ENCODE measurements at places on chromosomes 16 and 17.

DNA sequence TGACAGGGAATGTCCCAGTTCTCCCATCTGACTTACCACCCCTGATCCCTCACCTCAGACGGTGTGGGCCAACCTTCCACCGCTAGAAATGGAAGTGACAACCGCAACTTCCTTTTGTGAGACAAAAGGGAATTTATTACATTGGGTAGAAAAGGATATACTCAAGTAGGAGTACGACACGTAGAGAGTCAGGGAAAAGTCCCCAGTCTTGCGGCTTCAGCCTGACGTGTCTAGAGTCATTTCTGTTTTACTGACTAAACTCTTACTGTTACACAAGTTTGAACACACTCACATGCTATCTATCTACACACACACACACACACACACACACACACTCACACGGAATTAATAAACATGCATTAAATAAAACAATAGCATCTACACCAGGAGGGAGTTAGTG, 178.9 kb downstream of the COPRS start:
- H3K27me3 ChIP-seq, result no peaks in the 10 kb centered on the region
- H3K27ac ChIP-seq, result no peak overlapping the region
- no peak for DNase-seq
- no peak overlapping the region for H3K4me3 ChIP-seq

DNA sequence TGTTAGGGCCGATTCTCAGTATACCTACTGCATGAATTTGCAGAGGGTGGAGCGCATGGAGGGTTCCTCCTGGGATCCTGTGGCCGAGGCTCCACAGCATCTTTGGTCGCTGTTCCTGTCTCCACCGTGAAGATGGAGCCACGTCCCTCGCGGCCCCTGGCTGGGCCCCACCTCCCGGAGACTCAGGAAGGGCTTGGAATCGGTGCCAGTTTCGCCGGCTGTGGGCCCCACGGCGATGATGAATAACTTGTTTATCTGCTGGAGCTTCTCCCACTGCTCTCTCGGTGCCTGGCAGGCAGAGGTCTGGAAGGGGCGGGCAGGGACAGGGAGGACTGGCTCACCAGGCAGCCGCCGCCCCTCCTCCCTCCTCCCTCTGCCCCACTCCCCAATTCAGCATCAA, 8.1 kb downstream of the SLC5A11 start:
- no peak overlapping the region for H3K4me3 ChIP-seq
- DNase-seq, result no peak
- H3K36me3 ChIP-seq, result no peaks in the 10 kb centered on the region
- H3K4me1 ChIP-seq, result no peaks in the 10 kb centered on the region
- H3K27ac ChIP-seq, result no peak overlapping the region

GRCh38 chr17:19372011-19372370, 6.3 kb upstream of the MAPK7 start:
- DNase-seq, result no peak
- H3K27me3 ChIP-seq, result no peaks in the 10 kb centered on the region
- peaks cover 8% of the 10 kb centered on the region for H3K4me1 ChIP-seq
- H3K36me3 ChIP-seq, result no peaks in the 10 kb centered on the region
- no peak overlapping the region for H3K4me3 ChIP-seq

GRCh38 chr16:89593841-89594240, 18.3 kb downstream of the CPNE7 start:
- no peak overlapping the region for H3K27ac ChIP-seq
- H3K4me1 ChIP-seq, result no peaks in the 10 kb centered on the region
- H3K36me3 ChIP-seq, result no peaks in the 10 kb centered on the region

- H3K4me3 ChIP-seq, result no peak overlapping the region
- peaks cover 14% of the 10 kb centered on the region for H3K4me1 ChIP-seq
- no peak overlapping the region for H3K27ac ChIP-seq
- H3K27me3 ChIP-seq, result peaks cover 32% of the 10 kb centered on the region
- no peak for DNase-seq
- no peaks in the 10 kb centered on the region for H3K36me3 ChIP-seq
Observed at GRCh38 chr17:40515491-40516041, 14.1 kb upstream of the TNS4 start.

GRCh38 chr17:80468242-80468641, 8.2 kb downstream of the NPTX1 start:
- H3K27me3 ChIP-seq, result peaks cover 100% of the 10 kb centered on the region
- H3K27ac ChIP-seq, result no peak overlapping the region
- H3K36me3 ChIP-seq, result no peaks in the 10 kb centered on the region
- no peaks in the 10 kb centered on the region for H3K4me1 ChIP-seq

- no peaks in the 10 kb centered on the region for H3K4me1 ChIP-seq
- no peak overlapping the region for H3K27ac ChIP-seq
- no peak overlapping the region for H3K4me3 ChIP-seq
- DNase-seq, result no peak
Observed at GRCh38 chr17:46072998-46073397, 73.9 kb downstream of the STH start.

- no peaks in the 10 kb centered on the region for H3K4me1 ChIP-seq
- no peak overlapping the region for H3K27ac ChIP-seq
- no peaks in the 10 kb centered on the region for H3K27me3 ChIP-seq
- H3K4me3 ChIP-seq, result no peak overlapping the region
Observed at GRCh38 chr16:89189358-89190025, 10.8 kb downstream of the SLC22A31 start.

DNA sequence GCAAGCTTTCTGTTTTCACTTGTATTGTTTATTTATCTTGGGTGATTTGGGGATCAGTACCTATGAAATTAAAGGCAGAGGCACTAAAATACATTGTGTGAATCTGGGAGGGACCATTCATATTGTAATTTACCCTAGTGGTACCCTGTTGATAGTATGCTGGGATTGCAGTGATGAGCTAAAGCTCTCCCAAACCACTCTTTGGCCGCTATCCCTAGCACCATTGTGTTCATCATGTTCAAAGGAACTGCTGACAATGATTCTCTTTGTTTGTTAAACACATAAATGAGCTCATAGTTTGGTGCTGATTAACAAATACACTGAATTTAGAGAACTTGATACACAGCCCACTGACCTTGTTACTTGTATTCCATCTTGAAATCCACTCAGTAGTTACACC, 1469.8 kb downstream of the CDH11 start:
- H3K4me1 ChIP-seq, result no peaks in the 10 kb centered on the region
- no peaks in the 10 kb centered on the region for H3K27me3 ChIP-seq
- DNase-seq, result no peak

DNA sequence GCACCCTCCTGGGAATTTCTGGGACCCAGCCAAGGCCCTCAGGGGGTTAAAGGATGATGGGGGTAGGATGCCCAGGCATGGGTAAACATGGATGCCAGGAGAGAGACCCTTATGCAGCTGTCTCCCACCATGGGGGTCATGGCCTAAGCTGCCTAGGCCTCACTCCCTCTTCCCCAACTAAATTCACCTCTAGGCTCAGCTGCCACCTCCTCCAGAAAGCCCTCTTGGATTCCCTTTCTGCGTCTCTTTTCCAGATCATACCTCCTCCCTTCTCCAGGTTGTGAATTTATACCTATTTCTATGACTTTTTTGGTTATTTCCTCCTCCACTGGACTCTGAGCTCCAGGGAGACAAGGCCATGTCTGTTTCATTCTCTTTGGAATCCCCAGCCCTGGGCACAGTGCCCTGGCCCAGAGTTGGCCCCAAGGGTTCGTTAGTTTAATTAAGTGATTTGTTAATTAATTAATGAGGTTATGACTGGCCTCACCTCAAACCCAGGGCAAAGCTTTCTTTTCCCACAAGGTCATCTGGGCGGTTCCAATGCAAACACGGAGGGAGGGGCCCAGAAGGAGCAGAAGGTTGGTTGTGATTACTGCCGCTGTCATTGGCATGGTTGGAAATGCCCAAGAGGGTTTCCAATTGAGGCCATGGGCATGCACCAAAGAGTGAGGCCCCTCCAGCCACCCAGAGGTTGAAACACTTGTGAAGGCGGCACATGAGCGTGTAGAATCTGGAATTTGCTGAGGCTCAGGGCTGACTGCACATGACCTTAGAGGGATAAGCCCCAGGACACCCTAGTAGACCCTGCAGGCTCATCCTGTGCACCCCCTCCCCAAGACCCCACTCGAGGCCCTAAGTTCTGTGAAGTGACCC, 6.9 kb upstream of the KRT17 start:
- no peak overlapping the region for H3K27ac ChIP-seq
- no peak overlapping the region for H3K4me3 ChIP-seq
- H3K36me3 ChIP-seq, result no peaks in the 10 kb centered on the region

- no peak for DNase-seq
- no peak overlapping the region for H3K27ac ChIP-seq
- no peaks in the 10 kb centered on the region for H3K36me3 ChIP-seq
- peaks cover 31% of the 10 kb centered on the region for H3K4me1 ChIP-seq
Observed at GRCh38 chr16:11627822-11628457, 40.3 kb upstream of the SNN start.

GRCh38 chr17:39611401-39612112, 3.8 kb upstream of the NEUROD2 start:
- H3K4me3 ChIP-seq, result no peak overlapping the region
- no peak overlapping the region for H3K27ac ChIP-seq
- DNase-seq, result no peak
- H3K36me3 ChIP-seq, result no peaks in the 10 kb centered on the region
- H3K27me3 ChIP-seq, result peaks cover 34% of the 10 kb centered on the region

DNA sequence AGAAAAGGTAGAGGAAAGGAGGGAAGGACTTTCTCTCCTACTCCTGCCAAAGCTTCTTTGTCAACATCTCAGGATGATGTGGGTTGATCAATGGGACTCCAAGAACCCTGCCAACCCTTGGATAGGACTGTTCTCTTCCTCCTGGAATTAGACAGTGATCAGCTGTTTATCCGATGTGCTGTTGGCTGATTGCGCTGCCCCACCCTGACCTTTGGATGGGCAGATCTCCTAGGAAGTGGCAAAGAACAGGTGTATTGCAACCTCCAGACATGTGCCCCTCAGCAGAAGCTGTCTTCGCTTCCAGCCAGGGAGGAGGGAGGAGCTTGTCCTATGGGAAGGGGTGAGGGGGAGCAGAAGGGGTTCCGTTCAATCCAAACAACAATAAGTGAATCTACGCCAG, 30.5 kb downstream of the SLC5A11 start:
- no peaks in the 10 kb centered on the region for H3K36me3 ChIP-seq
- no peak overlapping the region for H3K27ac ChIP-seq
- H3K27me3 ChIP-seq, result no peaks in the 10 kb centered on the region
- DNase-seq, result no peak

DNA sequence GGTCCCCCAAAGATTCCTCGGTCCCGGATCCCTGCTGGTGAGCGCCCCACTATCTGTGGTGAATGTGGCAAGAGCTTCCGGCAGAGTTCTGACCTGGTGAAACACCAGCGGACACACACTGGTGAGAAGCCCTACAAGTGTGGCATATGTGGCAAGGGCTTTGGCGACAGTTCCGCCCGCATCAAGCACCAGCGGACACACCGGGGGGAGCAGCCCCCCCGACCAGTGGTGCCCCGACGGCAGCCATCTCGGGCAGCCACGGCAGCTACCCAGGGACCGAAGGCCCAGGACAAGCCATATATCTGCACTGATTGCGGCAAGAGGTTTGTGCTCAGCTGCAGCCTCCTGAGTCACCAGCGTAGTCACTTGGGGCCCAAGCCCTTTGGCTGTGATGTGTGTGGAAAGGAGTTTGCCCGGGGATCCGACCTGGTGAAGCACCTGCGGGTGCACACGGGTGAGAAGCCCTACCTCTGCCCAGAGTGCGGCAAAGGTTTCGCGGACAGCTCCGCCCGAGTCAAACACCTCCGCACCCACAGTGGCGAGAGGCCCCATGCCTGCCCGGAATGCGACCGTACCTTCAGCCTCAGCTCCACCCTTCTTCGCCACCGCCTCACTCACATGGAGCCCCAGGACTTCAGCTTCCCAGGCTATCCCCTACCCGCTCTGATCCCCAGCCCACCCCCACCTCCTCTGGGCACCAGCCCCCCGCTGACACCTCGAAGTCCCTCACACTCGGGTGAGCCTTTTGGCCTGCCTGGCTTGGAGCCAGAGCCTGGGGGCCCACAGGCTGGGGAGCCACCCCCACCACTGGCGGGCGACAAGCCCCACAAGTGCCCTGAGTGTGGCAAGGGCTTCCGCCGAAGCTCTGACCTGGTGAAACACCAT, 2.8 kb downstream of the ZNF48 start:
- no peak overlapping the region for H3K4me3 ChIP-seq
- H3K4me1 ChIP-seq, result 0 out of 2 replicates have a peak, but pooled peaks cover 4% of the 10 kb centered on the region
- H3K36me3 ChIP-seq, result 0 out of 2 replicates have a peak, but pooled peaks cover 2% of the 10 kb centered on the region
- DNase-seq, result no peak

GRCh38 chr17:8161289-8162232, 1.2 kb downstream of the VAMP2 start:
- peak overlapping the region; percentile 100 for H3K4me3 ChIP-seq
- peak overlapping the region; percentile 65 for H3K27ac ChIP-seq
- DNase-seq, result no peak
- H3K36me3 ChIP-seq, result no peaks in the 10 kb centered on the region
- H3K27me3 ChIP-seq, result no peaks in the 10 kb centered on the region
- H3K4me1 ChIP-seq, result peaks cover 17% of the 10 kb centered on the region

- H3K4me3 ChIP-seq, result peak overlapping the region; percentile 98
- no peaks in the 10 kb centered on the region for H3K27me3 ChIP-seq
- peaks cover 47% of the 10 kb centered on the region for H3K4me1 ChIP-seq
- H3K27ac ChIP-seq, result peak overlapping the region; percentile 93
- 0 out of 2 replicates have a peak, but pooled peaks cover 7% of the 10 kb centered on the region for H3K36me3 ChIP-seq
- peak; percentile 77 for DNase-seq
Observed at GRCh38 chr16:71846431-71846830, 655 bp downstream of the ATXN1L start.

DNA sequence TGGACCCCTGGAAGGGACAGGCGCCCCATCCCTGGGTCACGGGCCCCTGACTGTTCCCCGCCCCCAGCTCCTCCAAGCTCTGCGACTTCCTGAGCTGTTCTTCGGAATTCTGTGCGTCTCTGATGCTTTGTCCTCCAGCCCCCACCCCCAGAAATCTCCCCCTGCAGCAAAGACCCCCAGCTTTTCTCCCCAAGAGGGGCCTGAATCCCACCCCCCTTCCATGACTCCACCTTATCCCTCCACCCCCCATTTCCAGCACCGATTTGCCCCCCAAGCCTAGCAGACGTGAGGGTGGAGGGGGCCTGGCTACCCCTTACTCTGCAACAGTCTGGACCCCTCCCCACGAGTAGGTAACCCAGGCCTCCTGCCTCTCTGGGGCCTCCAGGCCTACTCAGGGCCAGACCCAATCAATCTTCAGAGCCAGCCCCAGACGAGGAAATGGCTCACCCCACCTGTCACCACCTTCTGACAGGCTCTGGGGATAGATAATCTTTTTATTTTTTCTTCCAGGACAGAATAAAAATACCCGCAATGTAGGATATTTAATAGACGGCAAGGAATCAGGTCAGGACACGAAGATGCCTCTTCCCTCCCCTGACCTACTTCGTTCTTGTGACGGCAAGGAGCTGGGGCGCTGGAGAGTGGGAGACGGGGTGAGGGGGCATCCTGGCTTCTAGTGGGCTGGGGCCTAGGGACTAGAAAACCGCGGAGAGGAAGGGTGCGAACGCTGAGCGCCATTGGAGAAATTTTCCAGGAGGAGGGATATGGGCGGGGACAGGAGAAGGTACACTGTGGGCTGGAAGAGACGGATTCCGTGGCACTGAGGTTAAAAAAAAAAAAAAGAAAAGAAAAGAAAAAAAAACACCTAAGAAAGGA, 744 bp upstream of the PLXDC1 start:
- no peak for DNase-seq
- H3K27me3 ChIP-seq, result peaks cover 32% of the 10 kb centered on the region
- no peaks in the 10 kb centered on the region for H3K36me3 ChIP-seq
- H3K27ac ChIP-seq, result no peak overlapping the region
- H3K4me3 ChIP-seq, result peak overlapping the region; percentile 95

All from MM.1S (cell line).